ENCODE measurements at places on chromosomes 11 and 22.
A peak's percentile ranks its signal among the peaks of the same experiment; 100 is the strongest.

DNA sequence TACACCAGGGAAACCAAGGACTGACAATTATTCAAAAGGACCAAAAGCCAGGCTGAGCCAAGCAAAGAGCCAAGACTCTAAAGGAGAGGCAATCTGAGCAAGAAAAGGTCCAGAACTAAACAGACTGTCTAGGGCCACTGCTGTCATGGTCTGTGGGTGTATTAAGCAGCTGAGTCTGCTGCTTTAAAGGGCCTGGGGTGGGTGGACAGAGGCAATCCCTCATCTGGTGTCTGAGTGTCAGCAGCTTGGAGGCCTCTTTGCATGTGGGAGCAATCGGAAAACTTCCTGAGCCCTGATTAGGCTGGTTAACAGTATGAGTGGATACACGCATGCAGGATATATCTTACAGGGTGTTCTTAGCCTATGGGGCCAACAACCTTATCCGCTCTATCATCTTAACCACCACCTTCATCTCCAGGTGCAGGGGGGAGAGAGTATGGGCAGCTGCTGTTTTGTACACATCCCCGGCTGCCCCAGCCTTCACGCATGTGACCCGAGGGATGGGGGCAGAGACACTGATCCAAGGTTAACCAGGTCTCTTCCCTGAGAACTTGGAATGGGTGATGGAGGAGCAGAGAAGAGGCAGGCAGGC is 67.5 kb upstream of the TIMP3 start:
- H3K27me3 ChIP-seq: no peaks in the 10 kb centered on the region
- no peak overlapping the region for H3K27ac ChIP-seq
- no peaks in the 10 kb centered on the region for H3K36me3 ChIP-seq
- no peak for DNase-seq

- H3K4me3 ChIP-seq: no peak overlapping the region
- no peaks in the 10 kb centered on the region for H3K36me3 ChIP-seq
- no peak overlapping the region for H3K27ac ChIP-seq
- no peak for DNase-seq
Measured at GRCh38 chr11:78656984-78657383, 82.3 kb upstream of the NARS2 start.

DNA sequence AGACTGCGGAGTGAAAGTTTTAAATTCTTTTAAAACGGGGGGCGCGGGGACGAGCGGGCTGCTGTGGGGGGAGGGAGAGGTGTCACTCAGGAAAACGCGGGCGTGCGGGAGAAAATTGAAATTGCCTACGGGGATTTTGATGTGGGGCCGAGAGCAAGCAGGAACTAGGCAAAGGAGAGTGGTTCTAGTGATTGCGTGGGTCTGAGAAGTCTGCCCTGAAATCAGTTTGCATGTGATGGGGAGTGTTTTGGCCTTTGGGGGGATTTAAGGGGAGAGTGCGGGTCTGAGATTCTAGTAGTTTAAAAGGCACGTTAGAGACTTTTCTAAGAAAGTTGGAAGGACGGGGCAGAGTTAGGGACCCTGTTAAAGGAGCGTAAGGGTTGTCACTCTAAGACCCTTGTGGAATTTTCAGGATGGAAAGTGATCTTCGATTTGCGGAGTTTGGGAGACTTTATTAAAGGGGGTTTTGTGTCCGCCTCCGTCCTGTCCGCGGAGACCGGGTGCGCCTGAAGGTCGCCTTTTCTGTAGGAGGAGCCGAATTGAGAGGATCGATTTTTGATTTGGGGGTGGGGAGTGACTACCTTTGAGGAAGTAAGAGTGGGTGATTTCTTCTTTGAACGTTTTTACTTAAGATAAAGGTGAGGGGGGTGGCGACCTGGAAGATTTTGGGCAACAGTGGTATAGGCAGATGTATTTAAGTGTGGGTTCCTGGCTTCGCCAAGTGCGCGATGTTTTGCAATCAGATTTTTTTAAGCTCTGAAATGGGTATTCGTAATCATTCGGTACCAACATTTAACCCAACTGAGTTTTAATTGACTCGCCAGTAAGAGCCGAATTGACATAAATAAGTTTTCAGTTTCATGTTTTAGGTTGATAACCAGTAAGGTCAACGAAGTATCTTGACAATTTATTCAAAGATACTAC is 1.1 kb downstream of the EED start:
- H3K27ac ChIP-seq: peak overlapping the region; percentile 100
- no peaks in the 10 kb centered on the region for H3K36me3 ChIP-seq
- peaks cover 8% of the 10 kb centered on the region for H3K4me1 ChIP-seq

- H3K27me3 ChIP-seq: no peaks in the 10 kb centered on the region
- H3K4me3 ChIP-seq: no peak overlapping the region
- H3K27ac ChIP-seq: no peak overlapping the region
- DNase-seq: no peak
Measured at GRCh38 chr11:93585758-93586157, 42.6 kb upstream of the SMCO4 start.

GRCh38 chr22:29901354-29901753 is 18.4 kb downstream of the MTMR3 start:
- H3K4me1 ChIP-seq: no peaks in the 10 kb centered on the region
- no peak overlapping the region for H3K27ac ChIP-seq
- no peak overlapping the region for H3K4me3 ChIP-seq

GRCh38 chr11:69310351-69310750 is 16.4 kb downstream of the MYEOV start:
- no peak overlapping the region for H3K27ac ChIP-seq
- H3K4me3 ChIP-seq: no peak overlapping the region
- no peak for DNase-seq
- no peaks in the 10 kb centered on the region for H3K27me3 ChIP-seq
- peaks cover 6% of the 10 kb centered on the region for H3K4me1 ChIP-seq
- H3K36me3 ChIP-seq: no peaks in the 10 kb centered on the region

DNA sequence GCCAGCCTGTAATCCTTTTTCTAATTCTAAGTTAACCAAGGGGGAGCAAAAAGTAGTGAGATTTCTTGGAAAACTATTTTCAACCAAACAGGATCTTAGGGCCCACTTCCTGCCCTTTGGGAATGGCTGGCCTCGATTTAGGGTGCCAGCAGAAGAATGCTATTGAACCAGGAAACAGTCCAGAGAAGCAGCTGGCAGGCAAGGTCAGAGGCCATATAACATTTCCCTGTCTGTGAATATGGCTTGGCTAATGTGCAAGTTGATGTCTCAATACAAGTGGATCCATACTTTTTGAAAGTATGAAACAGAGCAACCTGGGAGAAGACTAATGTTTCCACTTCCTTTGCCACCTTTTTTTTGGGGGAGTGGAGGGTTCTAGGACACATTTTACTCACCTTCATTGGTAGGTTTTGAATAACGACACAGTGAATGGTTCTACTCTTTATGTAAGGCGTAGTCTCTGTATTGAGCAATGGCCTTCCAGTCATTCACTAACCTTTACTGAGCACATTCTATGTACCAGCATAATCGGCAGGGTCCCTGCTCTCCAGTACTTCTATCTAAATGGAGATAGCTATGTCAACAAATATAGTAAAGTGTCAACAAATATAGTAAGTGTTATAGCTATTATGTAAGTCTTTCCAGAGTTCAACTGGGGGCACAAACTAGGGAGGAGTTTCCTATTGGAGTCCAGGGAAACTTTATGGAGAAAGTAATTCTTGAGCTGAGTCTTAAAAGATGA is 34.2 kb upstream of the RRM1 start:
- H3K27ac ChIP-seq: no peak overlapping the region
- DNase-seq: no peak
- H3K4me1 ChIP-seq: peaks cover 7% of the 10 kb centered on the region
- H3K36me3 ChIP-seq: peaks cover 48% of the 10 kb centered on the region
- H3K4me3 ChIP-seq: no peak overlapping the region

- H3K4me3 ChIP-seq: no peak overlapping the region
- H3K27ac ChIP-seq: no peak overlapping the region
- H3K4me1 ChIP-seq: peaks cover 8% of the 10 kb centered on the region
Measured at GRCh38 chr11:6229911-6230310, 4.5 kb downstream of the FHIP1B start.

GRCh38 chr11:63564784-63565350 is 1.7 kb upstream of the PLAAT2 start:
- no peaks in the 10 kb centered on the region for H3K36me3 ChIP-seq
- H3K4me1 ChIP-seq: peaks cover 44% of the 10 kb centered on the region
- H3K27me3 ChIP-seq: no peaks in the 10 kb centered on the region
- H3K4me3 ChIP-seq: no peak overlapping the region

DNA sequence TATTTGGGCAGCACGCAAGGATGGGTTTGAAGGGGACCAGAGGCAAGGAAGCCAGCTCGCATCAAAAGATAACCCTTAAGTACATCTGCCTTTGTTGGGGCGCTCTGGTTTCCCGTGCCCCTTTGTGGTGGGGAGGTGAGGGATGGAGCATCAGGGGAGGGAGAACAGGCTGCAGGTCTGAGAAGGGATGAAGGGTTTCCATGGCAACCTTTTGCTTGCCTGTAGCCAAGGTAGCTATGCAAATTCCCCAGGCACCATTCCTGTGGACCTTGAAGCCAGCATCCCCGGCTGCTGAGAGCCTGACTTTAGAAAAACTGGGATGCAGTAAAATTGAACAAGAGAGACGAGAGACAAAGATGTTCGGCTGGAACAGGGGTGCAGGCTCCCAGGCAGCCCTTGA is 75.7 kb downstream of the SEZ6L start:
- no peak for DNase-seq
- no peaks in the 10 kb centered on the region for H3K36me3 ChIP-seq
- no peaks in the 10 kb centered on the region for H3K27me3 ChIP-seq
- no peaks in the 10 kb centered on the region for H3K4me1 ChIP-seq

DNA sequence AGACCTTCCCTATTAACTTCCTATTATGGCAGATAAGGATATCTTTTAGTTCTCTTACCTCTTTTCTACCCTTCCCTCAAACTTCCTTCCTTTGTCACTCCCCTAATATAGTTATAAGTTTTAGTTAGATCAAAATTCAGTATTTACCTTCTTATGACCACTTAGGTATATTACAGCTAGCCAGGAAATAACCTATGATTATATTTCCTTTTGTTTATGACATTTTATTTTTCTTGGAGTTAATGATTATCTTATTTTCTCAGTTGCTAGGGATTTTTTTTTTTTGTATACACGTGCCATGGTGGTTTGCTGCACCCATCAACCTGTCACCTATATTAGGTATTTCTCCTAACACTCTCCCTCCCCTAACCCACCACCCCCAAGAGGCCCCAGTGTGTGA is 88.2 kb upstream of the ZBED5 start:
- H3K27ac ChIP-seq: no peak overlapping the region
- H3K27me3 ChIP-seq: no peaks in the 10 kb centered on the region
- no peak overlapping the region for H3K4me3 ChIP-seq

DNA sequence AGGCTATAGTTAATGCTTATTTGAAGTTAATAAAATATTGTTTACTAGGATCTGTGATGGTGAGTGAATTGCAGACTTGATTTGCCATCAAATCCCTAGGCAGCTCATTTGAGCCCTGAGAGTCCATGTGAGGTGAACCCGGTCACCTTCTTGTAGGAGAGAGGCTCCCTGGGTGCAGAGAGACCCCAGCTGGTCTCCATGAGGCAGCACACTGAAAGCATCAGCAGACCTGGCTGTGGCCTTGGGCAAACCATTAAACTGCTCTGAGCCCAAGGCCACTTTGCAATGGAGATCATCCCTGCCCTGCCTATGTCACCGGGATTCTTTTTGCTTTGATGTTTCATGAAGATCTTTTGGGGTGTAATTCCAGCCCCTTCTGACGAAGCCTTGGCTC is 125.2 kb downstream of the MICAL2 start:
- peak overlapping the region; percentile 27 for H3K27ac ChIP-seq
- H3K36me3 ChIP-seq: peaks cover 13% of the 10 kb centered on the region
- H3K4me1 ChIP-seq: peaks cover 4% of the 10 kb centered on the region
- no peak overlapping the region for H3K4me3 ChIP-seq
- no peaks in the 10 kb centered on the region for H3K27me3 ChIP-seq

DNA sequence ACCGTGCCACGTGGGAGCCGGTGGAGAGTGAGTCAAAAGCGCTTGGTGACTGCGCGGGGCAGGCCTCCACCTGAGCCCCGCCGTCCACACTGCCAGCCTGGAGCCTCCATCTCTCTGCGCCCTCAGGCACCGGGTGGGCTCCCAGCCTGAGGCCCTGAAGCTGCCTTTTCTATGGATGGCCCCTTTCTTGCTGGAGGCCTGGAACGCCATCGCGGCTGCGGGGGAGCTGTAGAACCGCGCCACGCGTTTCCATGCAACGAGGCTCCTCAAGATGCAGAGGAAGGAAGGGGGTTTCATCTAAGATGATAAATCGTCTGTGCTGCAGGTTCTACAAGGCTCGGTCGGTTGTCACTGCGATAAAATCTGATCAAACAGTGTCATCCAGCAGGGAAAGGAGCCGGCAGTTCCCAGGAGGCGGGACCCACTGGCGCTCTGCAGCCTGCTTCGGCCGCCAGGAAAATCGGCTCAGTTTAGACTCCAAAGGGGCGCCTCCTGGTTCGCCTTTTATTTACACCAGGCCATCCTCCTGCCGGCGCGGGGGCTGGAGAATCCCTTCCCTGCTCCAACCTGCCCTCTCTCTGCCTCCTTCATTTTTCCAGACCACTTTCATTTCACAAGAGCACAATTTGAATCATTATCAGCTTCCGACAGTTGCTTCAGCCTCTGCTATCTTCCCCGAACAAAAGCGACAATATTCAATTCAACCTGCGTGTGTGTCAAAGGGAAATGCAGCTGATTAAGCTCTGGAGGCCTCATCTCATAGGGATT is 624.4 kb downstream of the BRD1 start:
- H3K27ac ChIP-seq: no peak overlapping the region
- no peak overlapping the region for H3K4me3 ChIP-seq
- no peaks in the 10 kb centered on the region for H3K36me3 ChIP-seq
- no peaks in the 10 kb centered on the region for H3K27me3 ChIP-seq

- H3K27ac ChIP-seq: peak overlapping the region; percentile 88
- no peak for DNase-seq
- peaks cover 98% of the 10 kb centered on the region for H3K4me1 ChIP-seq
- H3K36me3 ChIP-seq: peaks cover 66% of the 10 kb centered on the region
- H3K4me3 ChIP-seq: no peak overlapping the region
- no peaks in the 10 kb centered on the region for H3K27me3 ChIP-seq
Measured at GRCh38 chr22:46107089-46107664, 43.1 kb upstream of the PPARA start.

GRCh38 chr11:105179542-105180278 is 40.1 kb upstream of the CARD18 start:
- no peaks in the 10 kb centered on the region for H3K36me3 ChIP-seq
- H3K27me3 ChIP-seq: no peaks in the 10 kb centered on the region
- no peak overlapping the region for H3K27ac ChIP-seq
- H3K4me1 ChIP-seq: no peaks in the 10 kb centered on the region
- DNase-seq: no peak

- H3K4me1 ChIP-seq: peaks cover 27% of the 10 kb centered on the region
- no peak overlapping the region for H3K4me3 ChIP-seq
- DNase-seq: no peak
- no peak overlapping the region for H3K27ac ChIP-seq
Measured at GRCh38 chr11:119673052-119673758, 55.8 kb downstream of the NECTIN1 start.

DNA sequence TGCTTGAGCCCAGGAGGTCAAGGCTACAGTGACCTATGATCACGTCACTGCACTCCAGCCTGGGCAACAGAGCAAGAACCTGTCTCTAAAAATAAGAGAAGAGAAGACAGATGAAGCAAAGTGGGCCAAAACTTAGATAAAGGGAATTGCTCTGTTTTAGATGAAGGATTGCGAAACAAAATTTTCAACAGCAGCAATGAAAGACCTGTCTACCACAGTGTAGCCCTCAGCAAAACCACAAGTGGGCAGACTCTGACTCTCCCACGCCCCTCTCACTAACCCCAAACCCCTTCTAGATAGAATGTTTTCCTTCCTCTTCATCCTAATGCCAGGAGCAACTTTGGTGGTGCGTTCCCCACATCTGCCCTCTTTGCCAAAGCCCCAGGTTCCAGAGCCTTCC is 105.6 kb upstream of the ALDH3B2 start:
- no peaks in the 10 kb centered on the region for H3K4me1 ChIP-seq
- H3K27ac ChIP-seq: no peak overlapping the region
- DNase-seq: no peak
- H3K27me3 ChIP-seq: no peaks in the 10 kb centered on the region
